SHP77 (cell line): ENCODE measurements at places on chromosomes 1 and 21.

DNA sequence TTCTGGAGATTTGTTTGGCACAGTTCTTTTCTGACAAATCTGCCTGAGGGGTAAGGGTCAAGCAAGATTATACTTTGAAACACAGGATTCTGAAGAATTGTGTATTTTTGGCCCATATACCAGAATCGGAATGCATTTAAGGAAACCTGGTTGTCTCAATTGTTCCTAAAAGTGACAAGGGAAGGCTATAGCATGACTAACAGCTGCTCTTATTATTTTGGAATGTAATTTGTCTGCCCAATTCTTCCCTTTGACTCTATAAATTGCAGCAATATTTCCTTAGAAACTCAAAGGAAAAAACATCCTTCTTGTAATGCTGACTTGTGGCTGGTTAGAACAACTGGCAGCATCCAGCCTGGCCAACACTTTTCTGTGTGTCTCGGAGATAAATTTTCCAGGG, 15.8 kb upstream of the VCAM1 start:
- no peak for DNase-seq

- no peak for DNase-seq
Measured at GRCh38 chr1:199913318-199913717, 114.2 kb upstream of the NR5A2 start.

- no peak for DNase-seq
Measured at GRCh38 chr1:150874455-150875196, 1.8 kb downstream of the ARNT start.

GRCh38 chr1:186620566-186621350, 59.5 kb downstream of the PTGS2 start:
- no peak for DNase-seq

- DNase-seq: no peak
Measured at GRCh38 chr1:174433451-174433850, 14.3 kb upstream of the GPR52 start.

- no peak for DNase-seq
Measured at GRCh38 chr21:28540514-28540913, 452.2 kb downstream of the LTN1 start.

DNA sequence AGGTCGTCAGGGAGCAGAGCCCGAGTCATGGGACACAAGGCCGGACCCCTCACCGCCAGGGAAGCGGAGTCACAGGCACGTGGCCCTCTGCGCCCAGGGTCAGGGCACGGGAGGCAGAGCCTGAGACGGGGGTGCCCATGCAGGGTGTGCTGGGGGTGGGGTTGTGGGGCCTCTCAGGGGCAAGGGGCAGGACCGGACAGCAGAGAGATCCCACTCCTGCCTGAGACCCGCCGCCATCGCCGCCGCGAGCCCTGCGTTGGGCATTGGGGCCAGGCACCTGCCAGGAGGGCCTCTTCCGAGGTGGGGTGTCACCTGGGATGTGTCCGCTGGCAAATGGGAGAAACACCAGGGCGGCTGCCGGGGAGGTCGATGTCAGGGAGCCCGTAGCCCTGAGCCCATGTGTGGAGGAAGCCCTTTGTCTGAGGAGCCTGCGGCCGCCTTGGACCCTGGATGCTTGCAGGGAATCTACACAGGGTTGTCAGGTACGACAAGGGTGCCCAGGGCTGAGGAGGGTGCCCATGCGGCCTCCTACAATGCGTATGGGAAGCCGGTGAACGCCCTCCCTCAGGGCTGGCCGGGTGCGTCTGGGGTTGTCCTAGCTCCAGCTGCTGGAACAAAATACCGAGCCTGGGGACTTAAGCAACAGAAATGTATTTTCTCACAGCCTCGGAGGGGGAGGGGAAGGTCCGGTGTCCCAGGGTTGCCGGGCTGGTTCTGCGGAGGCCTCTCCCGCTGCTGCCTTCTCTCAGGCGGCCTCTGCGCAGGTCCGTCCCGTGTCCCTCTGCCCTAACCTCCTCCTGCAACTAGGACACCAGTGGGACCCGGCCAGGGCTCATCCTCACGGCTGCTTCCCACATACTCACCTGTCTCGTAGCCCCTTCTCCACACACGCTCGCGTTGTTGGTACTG, 16.4 kb upstream of the C1orf159 start:
- DNase-seq: no peak

DNA sequence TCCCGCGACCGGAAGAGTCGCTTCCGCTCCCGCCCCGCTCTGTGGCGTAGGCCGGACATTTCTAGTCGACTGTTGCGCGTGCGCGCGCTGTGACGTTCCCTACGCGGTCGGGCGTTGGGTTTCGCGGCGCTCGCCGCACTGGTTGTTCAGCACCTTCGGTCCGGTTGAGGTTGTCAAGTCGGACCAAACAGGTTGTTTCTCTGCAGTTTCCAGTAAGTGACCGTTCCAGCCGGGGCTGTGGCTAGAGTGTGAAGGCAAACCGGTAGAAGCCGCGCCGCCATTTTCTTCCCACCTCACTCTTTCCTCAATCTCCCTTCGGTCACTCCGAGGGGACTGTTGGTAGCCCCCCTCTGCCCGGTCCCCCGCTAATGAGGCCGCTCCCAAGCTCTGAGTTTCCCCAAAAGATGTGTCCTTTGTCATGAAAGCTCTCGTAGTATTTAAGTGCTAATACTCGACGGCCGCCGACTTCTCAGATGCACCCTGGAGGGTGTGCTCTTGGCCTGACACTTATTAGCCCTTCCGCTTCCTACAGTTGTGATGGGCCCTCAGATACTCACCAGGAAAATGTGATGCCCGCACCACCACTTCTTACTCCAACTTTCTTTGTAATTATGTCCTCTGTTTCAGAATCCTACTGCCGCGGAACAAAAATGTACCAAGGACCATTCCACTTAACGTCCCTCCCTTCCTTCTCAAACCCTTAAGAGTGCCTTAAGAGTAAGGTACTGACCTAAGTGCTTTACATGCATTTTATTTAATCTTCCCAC, 56.3 kb downstream of the TRAF5 start:
- peak; percentile 96 for DNase-seq

GRCh38 chr1:212218065-212218464, 67.1 kb upstream of the PPP2R5A start:
- no peak for DNase-seq

DNA sequence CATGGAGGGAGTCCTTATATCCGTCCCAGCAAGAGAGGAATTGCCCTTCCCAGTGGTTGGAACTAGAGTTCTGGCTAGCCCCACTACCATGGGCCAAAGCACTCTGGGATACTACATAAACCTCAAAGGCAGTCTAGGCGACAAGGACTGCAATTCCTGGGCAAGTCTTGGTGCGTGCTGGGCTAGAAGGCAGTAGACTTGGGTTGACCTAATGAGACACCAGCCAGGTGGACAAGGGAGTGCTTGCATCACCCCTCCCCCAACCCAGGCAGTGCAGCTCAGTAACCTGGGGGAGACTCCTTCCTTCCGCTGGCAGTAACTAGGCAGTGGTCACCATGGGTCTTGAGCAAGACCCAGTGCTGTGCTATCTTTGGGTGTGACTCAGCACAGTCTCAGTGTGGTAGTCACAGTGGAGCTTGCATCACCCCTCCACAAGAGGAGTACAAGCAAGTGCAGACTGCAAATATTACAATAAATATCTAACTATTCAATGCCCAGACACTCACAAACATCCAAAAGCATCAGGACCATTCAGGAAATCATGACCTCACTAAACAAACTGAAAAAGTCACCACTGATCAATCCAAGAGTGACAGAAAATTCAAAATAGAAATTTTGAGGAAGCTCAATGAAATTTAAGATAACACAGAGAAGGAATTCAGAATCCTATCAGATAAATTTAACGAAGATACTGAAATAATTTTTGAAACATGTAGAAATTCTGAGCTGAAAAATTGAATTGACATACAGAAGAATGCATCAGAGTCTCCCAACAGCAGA, 84.7 kb upstream of the LYPLAL1 start:
- DNase-seq: no peak

DNA sequence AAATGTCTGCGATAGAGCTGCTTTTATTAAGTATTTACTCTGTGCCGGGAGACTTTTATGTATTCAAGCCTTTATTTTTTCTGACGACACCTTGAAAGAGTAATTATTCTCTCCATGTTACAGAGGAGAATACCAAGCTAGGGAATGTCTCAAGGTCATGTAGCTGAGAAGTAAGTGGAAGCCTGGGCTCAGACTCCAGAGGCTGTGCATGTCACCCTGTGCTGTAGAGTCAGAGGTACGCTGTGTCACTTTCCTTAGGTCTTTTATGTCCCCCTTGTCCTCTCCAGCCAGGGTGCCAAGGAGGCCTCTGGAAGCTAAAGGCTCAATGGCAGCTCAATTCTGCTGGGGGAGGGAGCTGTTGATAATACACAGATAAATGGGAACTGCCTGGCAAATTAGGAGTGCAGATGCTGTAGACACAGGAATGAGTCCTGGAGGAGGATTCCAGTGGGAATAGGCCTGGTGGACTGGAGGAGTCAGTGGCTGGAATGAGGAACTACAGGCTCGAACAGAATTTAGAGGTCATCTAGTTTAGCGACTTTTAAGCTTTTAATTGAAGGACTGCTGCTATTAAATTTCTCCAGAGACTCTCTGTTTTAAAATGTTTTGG, 9.3 kb upstream of the IL19 start:
- DNase-seq: no peak

DNA sequence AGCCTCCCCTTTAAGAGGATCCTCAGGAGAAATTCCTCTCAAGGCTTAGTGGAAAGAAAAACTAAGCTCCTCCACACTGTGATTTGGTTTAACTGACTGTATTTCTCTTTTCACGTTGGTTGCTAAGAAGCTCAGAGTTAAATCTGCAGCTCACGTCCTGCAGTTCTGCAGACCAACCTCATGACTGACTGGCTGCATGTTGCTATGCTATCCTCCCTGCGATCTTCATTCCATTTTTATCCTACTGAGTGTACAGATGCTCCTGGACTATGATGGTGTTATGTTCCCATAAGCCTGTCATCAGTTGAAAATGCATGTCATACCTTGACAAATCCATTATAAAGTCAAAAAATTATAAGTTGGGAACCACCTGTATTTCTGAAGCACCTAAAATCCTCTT, 34.6 kb downstream of the FAM163A start:
- DNase-seq: no peak

- DNase-seq: no peak
Measured at GRCh38 chr1:85224295-85224694, 23.5 kb upstream of the SYDE2 start.

GRCh38 chr1:1616045-1616790, 918 bp downstream of the MIB2 start:
- no peak for DNase-seq

DNA sequence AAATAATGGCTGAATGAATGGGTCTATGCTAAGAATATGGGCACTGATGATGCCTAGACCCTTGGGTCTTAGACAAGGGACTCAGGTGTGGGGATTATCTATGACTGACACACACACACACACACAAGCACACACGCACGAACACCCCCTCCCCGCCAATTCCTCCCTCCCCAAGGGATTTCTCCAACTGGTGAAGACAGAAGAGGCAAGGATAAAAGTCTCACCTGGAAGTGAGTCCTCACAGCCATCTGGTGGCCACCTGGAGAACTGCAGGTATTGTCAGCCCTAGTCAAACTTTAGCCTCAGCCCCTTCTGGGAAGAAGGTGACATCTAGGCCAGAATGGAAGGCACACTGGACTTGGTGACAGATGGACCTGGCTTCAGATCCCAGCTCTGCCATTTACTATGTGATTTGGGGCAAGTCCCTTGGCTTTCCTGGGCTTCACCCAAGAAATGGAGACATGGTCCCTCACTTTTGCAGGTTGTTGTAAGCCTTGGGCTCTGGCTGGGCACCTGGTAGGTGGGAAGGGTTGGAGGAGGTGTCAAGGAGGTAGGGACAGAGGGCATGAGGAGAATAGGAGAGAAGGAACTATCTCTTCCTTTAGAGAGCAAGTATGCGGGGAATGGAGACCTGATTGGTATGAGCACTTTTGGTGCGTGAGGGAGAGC, 4.0 kb upstream of the GPR3 start:
- peak; percentile 31 for DNase-seq

DNA sequence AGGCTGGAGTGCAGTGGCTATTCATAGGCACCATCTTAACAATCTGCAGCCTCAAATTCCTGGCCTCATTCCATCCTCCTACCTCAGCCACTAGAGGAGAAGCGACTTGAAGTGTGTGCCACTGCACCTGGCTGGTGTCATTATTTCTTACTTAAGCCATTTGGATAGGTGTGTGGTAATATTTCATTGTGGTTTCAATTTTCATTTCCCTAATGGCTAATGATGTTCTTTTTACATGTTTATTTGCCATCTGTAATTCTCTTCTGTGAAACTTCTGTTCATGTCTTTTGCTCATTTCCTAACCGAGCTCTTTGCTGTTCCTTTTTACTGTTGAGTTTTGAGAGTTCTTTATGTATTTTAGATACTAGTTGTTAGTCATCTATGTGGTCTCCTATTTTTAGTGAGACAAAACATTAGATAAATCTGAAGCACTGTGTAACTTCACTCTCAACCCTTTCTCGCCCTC, 66.8 kb downstream of the SLC27A3 start:
- no peak for DNase-seq

DNA sequence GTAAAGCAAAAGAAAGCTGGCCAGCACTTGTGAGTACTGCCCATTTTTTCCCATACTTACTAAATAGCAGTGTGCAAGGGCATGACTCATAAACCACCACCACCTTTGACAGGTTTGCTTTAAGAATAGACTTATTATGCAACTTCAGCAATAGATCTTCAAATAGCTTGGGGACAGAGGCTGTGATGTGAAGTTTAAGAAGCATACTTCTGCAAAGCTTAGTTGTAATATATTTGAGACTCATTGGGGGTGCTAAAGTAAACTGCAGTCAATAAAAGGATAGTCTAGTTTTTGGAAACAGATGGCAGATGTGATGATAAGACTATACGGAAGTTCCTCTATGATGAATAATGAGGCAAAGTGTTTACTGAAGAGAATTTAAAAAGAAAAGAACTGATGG, 210.0 kb downstream of the PLA2G4A start:
- no peak for DNase-seq

- no peak for DNase-seq
Measured at GRCh38 chr1:55064071-55064581, 24.8 kb downstream of the PCSK9 start.

- peak; percentile 76 for DNase-seq
Measured at GRCh38 chr1:31441073-31441472, 28.1 kb downstream of the SERINC2 start.

- DNase-seq: peak; percentile 80
Measured at GRCh38 chr1:43529206-43529731, 1.4 kb upstream of the PTPRF start.

DNA sequence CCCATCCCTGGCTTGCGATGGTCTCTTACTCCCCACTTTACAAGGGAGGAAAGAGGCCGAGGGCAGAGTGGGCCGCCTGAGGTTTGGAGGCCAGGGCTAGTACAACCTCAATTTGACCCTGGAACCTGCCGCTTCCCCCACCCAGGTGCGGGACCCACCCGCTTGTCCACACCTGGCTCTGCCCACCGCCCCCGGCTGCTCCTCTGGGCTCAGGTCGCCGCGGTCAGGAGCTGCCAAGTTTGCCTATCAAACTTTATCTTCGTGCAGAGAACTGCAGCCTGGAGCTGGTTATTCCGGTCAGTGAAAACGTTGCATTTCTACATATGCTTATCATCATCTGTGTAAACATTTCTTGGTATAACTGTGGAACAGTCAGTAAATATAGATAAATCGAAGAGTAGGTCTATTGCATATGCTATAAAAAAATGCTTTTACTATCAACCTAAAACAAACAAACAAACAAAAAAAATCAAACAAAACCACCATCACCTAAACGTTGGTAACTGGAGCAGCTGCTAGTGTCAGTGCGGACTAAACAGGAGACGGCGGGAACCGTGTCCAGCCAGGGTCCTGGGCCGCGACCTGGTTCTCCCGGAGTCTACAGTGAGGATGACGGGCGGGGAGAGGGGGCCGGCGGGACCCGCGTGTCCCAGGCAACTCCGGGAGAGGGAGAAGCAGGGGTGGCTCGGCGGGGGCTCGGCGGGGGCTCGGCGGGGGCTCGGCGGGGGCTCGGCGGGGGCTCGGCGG, 906 bp upstream of the ADARB1 start:
- peak; percentile 22 for DNase-seq
